AG08395 (cell line): ENCODE measurements at places on chromosomes 4 and X.

GRCh38 chrX:24245202-24245601, 68.7 kb downstream of the SUPT20HL2 start:
- DNase-seq, result peak; percentile 78

GRCh38 chrX:140712413-140713173, 3.0 kb downstream of the LINC00632 start:
- DNase-seq, result peak; percentile 16

DNA sequence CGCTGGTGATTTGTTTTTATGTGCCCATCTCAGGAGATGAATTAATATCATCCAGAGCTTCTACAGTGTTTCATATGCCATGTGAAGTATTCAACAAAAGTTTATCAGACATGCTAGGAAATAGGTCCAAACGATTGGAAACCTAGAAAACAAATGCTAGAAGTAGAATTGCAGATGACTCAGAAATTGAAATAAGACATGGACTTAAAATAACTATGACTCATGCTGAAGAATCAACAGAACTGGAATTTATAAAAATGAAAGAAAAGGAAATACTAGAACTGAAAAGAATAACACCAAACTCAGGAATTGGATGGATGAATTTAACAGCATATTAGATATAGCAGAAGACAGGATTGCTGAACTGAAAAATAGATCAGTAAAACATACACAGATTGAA, 172.7 kb upstream of the GIMD1 start:
- DNase-seq, result peak; percentile 68

DNA sequence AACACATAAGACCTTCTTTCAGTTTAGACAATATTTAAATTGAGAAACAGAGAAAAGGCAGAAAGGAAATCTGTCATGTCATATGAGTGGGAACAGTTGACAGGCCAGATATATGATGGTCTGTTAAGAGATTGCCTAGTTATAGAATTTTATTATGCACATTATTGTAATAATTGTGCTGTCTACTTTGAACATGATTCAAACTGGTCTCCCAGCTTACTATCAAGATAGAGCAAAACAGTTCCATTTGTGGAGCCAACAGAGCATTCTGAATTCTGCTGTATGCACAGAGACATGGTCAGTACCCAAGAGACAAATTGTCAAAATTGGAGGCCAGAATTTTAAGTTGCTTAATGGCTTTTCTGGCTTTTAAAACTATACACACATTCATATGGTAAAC, 139.4 kb downstream of the FBXO8 start:
- DNase-seq, result no peak

- no peak for DNase-seq
Observed at GRCh38 chr4:188246488-188246887, 107.2 kb downstream of the TRIML1 start.

DNA sequence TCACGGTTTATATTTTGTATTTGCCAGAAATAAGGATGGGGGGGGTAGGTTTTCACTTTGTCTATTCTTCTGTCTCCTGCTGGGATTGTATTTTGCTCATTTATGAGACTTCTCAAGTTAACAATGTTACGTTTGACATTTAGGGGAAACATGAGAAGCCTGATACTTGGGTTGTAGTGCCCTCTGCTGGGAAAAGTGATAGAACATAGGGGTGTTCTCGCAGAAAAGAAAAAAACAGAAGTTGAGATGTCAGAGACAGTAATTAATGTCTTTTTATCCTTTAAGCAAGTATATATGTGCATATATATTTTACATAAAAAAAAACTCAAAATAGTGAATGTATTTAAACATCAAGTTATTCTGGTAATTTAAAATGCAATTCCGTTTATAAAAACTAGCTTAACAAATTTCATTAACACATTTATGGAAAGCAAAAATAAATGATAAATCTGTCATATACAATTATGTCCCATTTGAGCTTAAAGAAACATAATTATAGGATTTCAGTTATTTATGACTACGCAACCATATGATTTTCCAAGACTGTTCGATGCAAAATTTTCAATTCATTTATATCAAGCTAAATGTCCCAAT, 46.0 kb upstream of the TMPRSS11F start:
- peak; percentile 54 for DNase-seq

GRCh38 chr4:21517126-21517859, 431.3 kb downstream of the KCNIP4 start:
- DNase-seq, result no peak

DNA sequence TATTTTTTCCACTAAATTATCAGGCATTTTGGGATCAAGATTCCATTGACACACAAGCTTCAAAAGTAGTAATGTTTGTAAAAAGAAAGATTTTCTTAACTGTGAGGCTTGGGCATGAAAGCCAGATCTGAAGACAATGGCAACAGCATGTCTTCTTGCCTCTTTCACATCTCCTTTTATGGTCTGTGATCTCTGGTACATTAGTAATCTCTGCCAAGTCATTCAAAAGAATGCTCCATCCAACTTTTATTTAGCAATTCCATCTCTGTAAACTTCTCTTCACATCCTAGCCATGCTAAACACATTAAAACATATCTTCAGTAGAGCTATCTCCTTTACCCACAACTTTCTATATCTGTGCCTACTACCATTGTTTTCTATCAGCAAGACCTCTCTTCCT, 465.4 kb downstream of the FAT4 start:
- peak; percentile 29 for DNase-seq

DNA sequence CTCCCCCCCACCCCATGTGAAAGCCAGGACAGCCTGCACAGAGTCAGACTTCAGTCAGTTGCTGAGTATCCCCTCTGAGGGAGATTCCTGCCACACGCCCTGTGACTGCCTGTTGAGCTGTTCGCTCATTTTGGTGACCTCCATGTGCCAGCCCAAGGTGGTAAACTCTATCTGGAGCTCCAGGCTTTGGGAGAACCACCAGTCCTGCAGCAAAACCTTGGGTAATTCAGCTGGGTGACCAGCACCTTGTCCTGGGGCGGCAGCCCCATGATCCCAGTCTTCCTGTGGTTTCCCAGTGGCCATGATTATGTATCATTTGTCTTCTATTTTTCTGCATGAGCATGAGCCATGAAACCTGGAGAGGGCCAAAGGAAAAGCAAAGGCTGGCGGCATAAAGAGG, 73.4 kb downstream of the NBDY start:
- no peak for DNase-seq

- no peak for DNase-seq
Observed at GRCh38 chr4:156779042-156779441, 192.6 kb downstream of the PDGFC start.

- no peak for DNase-seq
Observed at GRCh38 chr4:95213366-95213765, 335.4 kb downstream of the UNC5C start.

GRCh38 chr4:125444166-125444565, 129.4 kb downstream of the FAT4 start:
- no peak for DNase-seq

DNA sequence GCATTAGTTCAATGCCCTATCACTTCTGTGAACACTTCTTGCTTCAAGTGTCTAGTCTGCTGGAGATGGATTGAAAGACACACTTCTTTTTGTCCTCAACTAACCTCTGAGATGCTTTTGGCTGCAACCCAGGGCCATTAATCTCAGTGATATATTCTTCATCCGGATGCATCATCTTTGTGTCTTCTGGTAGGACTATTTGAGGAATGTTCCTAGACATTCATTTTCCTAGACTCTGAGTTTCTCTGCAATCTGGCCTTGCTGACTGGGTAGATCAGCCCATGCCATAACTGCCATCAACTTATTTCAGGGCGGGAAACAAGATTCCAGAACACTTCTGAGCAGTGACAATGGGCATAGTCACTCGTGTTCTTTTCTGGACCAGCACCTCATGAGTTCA, 329.4 kb downstream of the PDGFC start:
- peak; percentile 9 for DNase-seq

DNA sequence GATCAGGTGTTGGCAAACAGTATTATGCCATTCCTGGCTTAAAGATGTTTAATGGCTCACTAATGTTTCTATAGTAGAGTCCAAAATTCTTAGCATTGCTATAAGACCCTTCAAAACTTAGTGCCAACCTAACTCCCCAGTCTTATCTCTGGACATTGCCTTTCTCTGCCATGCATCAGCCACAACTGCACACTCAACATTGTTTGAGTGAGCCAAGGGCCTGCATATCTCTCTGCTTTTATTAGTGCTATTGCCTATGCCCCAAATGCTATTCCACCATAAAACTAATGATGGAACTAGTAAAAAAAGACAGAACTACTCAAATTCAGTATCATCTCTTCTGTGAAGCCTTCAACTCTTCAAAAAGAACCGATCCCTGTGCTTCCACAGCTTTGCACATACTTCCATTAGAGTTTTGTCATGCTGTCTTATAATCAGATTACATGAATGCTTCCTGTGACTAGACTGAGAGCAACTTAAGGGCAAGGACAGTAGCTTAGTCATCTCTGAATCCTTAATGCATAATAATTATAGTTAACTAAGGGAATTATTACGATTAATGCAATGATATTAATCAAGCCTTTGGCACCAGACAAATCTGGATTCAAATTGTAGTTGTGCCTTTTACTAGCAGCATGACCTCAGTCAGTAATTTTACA, 53.7 kb downstream of the CHM start:
- no peak for DNase-seq

- DNase-seq, result no peak
Observed at GRCh38 chr4:2534904-2535375, 1.5 kb upstream of the FAM193A start.

- no peak for DNase-seq
Observed at GRCh38 chr4:3419836-3420605, 21.7 kb upstream of the HGFAC start.

DNA sequence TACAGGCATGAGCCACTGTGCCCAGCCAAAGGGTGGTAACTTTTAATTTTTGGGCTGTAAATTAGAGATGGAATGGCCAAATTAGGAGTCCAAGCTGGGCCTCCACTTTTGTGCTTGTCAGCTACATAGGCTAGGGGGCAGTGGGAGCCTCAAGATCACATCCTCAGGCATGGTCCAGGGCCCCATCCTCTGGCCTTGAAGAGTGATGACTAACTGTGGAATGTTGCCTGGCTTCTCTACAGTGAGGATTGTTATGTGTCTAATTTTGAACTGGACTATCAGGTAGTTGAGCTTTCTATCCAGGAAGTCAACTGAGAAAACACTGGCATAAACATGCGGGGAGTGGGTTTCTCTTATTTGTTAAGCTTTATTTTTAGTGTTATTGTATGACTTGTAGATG, 33.0 kb downstream of the CCNG2 start:
- peak; percentile 19 for DNase-seq

DNA sequence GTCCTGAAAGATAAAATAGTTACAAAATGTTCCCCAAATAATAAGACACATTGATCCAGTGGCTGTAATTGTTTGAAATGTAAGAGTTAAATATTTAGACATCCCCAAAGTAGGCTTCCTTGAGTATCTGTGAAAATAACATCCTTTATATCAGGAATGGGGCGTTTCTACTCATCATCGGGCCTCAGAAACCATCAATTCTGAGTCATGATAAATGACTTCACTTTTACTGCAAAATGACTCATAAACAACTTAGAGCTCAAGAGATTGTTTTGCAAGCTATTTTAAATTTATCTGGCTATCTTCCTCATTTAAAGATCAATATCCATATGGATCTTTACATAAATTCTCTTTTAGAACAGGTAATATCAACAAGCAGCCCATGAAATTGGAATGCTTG, 369.4 kb upstream of the CNKSR2 start:
- DNase-seq, result peak; percentile 13

DNA sequence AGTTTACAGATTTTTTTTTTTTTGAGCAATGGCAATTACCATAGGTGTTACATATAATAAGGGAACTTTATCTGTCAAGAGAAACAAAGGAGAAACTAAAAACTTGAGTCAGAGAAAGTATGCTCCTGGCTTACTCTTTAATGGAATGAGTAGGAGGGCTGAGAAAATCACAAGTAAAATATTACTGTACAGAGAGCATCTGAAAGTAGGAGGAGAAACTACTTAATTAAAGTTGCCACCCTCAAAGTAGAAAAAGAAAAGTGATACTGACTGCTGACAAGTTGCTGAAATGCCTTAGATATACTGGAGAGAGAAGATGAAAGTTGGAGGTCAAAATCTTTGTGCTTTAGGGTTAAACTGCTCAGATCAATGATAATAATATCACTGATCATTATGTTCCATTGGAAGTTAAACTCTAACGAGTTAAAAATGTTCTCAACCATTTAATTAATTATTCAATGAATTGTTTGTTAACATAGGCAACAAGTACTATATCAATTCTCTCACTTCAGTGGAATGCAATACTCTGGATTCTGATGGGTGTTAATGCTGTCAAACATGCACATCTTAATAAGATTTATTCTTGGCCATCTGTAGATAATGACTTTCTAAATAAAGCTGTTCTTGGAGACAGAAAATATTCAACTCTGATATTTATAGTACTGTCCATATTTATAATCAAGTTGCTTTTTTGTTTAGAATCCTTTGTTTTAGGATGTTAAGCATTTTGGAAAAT, 61.2 kb upstream of the CAMK2D start:
- no peak for DNase-seq

- DNase-seq, result no peak
Observed at GRCh38 chrX:129930941-129931410, 25.0 kb downstream of the UTP14A start.

DNA sequence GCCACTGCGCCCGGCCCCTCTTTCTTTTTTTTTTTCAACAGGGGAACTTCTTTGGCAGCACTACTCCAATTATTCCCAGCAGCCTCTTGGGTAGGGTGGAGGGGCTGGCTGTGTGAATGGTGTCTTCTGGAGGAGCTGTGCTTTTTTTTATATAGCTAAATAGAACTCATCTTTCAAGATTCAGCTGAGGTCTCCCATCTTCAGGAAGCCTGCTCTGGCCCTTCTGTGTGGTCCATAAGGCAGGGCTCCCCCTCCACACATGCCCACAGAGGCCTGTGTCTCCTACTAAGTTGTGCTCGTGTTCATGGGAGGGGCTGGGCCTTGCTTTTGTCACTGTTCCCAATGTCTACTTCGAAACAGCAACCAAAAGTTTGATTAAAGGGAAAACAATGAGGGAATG, 116.8 kb downstream of the AFAP1 start:
- peak; percentile 30 for DNase-seq

DNA sequence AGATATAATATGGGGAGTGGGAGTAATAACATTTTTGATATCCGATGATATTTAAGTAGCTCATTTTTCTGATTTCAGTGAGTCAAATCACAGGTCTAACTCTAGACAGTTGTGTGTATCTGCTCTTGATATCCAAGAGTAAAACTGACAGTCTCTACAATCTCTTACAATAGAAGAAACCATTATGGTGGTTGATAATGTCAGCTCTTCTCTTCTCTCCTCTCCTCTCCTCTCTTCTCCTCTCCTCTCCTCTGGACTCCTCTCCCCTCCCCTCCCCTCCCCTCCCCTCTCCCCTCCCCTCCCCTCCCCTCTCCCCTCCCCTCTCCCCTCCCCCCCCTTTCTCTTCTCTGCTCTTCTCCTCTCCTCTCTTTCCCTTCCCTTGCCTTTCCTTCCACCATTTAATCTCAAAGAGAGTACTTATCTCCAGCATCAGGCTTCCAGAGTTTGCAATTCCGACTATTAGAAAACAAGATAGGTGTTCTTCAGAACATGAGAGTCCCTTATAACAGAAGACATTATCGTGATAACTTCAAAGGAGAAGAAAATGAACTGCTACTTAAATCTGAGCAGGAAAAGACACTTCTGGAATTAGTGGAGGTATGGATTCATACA, 6.2 kb downstream of the TDO2 start:
- no peak for DNase-seq

GRCh38 chrX:84064164-84064563, 123.8 kb downstream of the RPS6KA6 start:
- no peak for DNase-seq

- DNase-seq, result peak; percentile 12
Observed at GRCh38 chr4:127997534-127998388, 32.6 kb downstream of the ABHD18 start.
